ENCODE measurements at places on chromosomes 6 and 20.

DNA sequence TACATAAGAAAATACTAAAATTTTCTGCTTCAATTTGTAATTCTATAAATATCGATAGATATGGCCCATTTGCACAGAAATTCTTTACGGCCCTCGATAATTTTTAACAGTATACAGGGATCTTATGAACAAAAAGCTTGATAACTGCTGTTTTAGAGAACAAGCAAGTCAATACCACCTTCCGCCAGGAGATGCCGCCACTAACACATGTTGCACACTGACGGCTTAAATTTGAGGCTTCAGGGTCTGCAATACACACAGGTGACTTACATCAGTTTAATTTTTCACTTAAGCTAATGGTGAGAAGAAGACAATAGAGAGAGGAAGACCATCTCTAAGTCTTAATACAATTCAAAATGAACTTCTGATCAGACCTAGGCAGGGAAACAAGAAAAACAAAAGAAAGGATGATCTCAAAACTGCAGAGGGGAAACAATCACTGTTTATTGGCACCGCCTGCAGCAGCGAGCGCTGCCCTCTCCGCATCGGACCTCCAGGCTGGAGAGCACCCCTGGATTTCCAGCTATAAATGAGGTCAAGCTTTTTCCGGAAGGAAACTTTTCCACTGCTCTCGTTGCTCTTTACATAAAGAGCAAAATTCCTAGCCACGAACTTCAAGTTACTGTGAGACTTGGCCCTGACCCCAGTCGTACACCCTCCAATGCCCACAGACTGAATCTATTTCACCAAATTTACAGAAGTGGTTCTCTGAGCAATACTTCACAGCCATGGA, 53.9 kb downstream of the OTOR start:
- DNase-seq, result no peak

- no peak for DNase-seq
These were observed 6.9 kb upstream of the RNF144B start for GRCh38 chr6:18380158-18380836.

DNA sequence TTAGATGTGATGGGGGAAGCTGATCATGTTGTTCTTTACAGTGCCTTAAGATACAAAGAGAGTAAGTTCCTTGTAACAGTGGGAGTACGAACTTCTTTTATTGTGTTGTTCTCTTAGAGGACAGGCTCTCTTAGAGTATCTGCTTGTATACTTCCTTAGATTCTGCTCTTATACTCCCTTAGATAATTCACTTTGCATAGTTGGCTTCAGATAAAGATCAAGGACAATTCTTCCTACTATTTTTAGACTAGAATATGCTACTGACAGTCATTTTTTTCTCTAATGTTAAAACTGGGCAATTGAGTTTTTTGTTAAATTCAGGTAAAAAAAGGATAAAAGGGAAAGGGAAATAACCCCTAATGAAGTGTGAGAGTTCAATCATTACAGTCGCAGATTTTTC, 138.7 kb downstream of the MYB start:
- DNase-seq, result no peak

- no peak for DNase-seq
These were observed 502.1 kb downstream of the PKHD1 start for GRCh38 chr6:51585264-51585663.
